T-helper 17 cell (primary cell): ENCODE measurements at places on chromosomes 13 and 19.

DNA sequence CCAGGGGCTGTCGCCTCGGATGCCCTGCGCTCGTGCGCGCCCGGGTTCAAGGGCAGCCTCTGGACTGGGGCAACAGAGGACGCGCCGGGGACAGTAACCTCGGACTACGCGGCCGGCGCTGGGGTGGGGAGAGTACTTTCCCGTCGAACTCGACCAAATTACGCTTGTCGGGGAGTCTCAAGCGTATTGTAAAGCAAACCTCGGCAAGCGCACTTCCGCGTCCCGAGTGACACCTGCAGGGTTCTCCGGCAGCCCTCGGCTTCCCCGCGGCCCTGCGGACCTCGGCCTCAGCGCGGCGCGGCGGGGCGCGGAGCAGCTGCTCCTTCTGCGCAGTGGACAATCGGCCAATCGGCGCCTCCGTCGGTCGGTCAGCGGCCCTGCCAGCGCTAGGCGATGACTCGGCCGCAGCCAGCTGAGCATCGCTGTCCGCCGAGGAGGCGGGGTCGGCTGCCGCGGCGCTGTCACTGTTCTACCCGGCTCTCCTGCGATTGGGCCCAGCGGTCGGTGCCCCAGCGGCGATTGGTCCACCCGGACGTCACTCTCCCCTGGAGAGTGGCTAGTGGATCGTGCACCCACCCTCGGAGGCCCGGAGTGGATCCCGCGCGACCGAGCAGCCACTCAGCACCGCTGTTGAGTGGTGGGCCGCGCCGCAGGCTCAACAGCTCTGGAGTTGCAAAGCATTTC lies at the start of gene SLC46A3:
SLC46A3 (minus strand) TSS at position 428 of the 684 bp plus-strand sequence. CDS start 972 bp downstream, outside the sequence.
- no peaks in the 10 kb centered on the region for H3K36me3 ChIP-seq
- peak within 1 kb of the TSS; percentile 98 for H3K4me3 ChIP-seq
- H3K27me3 ChIP-seq: peaks cover under 1% of the 10 kb centered on the region

DNA sequence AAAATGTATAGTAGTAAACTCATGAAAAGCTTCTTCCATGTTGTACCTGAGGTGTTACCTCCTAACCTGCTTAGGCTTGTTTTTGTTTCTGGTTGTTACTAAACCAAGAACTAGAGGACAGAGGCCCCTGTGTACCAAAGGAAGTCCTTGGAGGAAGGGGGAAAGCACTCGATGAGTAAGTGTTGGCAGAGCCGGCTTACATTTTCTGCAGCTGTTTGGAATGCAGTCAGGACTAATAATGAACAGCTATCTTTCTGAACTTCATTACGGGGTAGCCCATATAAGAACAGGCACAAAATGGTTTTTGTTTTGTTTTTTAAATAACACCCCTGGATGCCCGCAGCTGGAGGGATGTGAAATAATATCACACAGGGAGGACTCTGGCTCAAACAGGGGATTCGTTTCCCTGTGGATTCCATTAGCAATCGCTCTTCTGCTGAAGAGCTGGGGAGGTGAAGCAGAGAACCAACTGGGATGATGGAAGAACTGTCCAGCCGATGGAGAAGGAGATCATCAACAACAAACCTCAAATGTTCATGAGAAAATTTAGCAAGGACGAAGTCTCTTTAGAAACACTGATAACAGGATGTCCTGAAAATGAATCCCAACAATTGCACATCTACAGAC lies 214.2 kb upstream of the MAB21L1 start:
- H3K4me3 ChIP-seq: no peak overlapping the region
- H3K27ac ChIP-seq: no peak overlapping the region
- no peaks in the 10 kb centered on the region for H3K27me3 ChIP-seq
- H3K36me3 ChIP-seq: no peaks in the 10 kb centered on the region

DNA sequence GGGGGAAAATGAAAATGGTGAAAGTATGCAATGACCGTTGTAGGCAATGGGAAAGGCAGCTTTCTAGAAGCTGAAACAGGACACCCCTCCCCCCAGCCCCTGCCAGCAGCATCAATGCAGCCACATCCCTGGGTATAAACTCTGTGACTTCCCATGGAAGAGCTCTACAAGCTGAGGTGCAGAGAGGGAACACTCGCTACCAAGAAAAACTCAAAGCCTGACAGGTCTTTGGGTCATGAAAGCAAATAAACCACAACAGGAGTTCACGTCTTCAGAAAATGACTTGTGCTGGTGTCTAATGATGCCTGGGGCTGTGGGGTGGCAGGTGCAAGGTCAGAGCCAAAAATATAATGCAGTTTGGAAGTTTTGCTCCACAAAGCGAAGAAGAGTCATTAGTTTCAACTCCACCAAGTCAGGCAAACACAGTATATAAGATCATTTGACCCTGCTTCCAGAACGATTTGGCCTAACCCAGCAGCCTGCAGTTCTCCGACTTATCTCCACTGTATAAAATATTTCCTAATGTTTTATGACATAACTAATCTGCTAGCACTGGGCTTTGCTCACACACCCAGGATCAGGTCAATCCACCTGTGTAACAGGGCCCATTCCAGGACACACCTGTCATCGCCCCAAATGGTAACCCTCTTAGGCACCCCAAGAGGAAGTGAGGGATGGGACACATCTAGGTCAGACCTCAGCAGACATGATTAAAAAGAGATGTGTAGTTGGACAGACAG lies 102.1 kb downstream of the IRS2 start:
- no peak overlapping the region for H3K27ac ChIP-seq
- no peak for DNase-seq
- H3K4me3 ChIP-seq: no peak overlapping the region
- H3K4me1 ChIP-seq: peaks cover 4% of the 10 kb centered on the region

- peaks cover 47% of the 10 kb centered on the region for H3K4me1 ChIP-seq
- peak overlapping the region; percentile 99 for H3K4me3 ChIP-seq
- peaks cover 12% of the 10 kb centered on the region for H3K36me3 ChIP-seq
- DNase-seq: peak; percentile 22
Observed at GRCh38 chr13:32537580-32538142, 934 bp downstream of the N4BP2L2 start.

GRCh38 chr19:19655051-19655594 lies 8.4 kb downstream of the ATP13A1 start:
- H3K4me1 ChIP-seq: peaks cover 13% of the 10 kb centered on the region
- DNase-seq: no peak
- H3K27me3 ChIP-seq: no peaks in the 10 kb centered on the region
- H3K36me3 ChIP-seq: peaks cover 13% of the 10 kb centered on the region
- no peak overlapping the region for H3K27ac ChIP-seq
- no peak overlapping the region for H3K4me3 ChIP-seq

DNA sequence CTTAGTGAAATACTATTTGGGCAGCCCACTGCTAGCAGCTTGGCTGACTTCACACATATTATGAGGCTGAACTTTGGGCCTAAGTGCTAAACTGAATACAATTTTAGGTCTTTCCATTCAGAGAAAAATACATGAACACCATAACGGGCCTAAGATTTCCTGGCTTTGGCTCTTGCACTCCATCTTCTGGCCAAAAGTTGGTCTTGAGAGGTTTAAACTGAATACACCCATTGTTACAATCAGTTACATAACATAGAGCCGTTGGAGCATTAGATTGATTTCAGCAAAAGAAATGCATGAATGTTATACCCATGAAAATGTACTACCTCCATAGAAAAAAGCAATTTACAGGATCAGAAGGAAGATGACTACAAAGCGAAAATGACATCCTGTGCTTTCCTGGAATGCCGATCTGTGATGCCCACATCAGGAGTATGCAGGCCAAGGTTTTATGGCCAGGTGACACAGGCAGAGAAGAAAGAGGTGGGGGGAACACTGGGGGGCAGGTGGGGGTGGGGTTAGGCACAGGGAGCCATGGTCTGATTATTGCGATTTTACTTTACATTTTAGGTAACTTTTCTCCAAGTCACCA lies 11.1 kb upstream of the SHISA2 start:
- peaks cover 25% of the 10 kb centered on the region for H3K27me3 ChIP-seq
- H3K4me3 ChIP-seq: no peak overlapping the region
- no peak overlapping the region for H3K27ac ChIP-seq
- DNase-seq: no peak

DNA sequence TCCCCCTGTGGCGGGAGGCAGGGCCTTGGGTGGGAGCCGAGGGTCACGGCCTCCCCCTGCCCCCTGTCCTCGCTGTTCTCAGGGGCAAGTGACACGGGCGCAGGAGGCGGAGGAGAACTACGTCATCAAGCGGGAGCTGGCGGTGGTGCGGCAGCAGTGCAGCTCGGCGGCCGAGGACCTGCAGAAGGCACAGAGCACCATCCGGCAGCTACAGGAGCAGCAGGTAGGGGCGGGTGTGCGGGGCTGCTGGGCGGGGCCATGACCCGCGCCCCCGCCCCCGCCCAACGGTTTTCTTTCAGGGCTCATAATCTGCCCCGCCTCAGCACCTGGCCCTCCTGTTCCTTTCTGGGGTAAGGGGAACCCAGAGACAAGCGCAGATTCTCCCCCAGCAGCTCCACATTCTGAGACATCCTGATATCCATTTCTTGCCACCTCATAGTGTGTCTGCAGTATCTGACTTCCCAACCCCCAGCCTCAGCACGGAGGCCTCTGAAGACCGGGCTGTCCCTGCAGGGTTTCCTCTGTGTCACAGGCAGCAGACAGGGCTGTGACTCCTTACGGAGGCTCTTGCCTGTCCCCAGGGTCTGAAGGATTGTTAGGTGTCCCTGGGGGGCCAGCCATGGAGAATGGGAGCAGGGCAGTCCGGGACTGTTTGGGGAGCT lies 15.9 kb downstream of the PRR36 start:
- no peak overlapping the region for H3K4me3 ChIP-seq
- peaks cover 4% of the 10 kb centered on the region for H3K27me3 ChIP-seq
- H3K36me3 ChIP-seq: no peaks in the 10 kb centered on the region

- no peaks in the 10 kb centered on the region for H3K27me3 ChIP-seq
- no peak overlapping the region for H3K27ac ChIP-seq
- H3K4me3 ChIP-seq: no peak overlapping the region
- H3K36me3 ChIP-seq: no peaks in the 10 kb centered on the region
- DNase-seq: no peak
Observed at GRCh38 chr13:68927387-68928026, 1180.1 kb upstream of the ATXN8OS start.

DNA sequence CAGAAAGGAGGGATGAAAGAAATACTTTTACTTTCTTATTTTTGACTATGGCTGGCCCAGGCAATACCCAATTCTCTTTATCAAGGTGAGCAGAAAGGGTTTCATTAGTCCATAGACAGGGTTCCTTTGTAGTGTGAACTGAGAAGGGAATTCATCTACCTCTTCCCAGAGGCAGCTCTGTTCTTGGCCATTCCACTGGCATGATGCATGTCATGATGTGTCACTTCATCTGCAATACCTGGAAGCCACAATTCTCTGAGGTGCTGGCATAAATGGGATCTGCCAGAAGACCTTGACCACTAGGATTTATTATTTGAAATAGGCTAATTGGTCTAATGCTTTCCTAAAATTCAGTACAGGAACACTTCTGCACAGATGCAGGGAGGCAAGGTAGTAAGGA lies 542.8 kb downstream of the RFC3 start:
- peaks cover 2% of the 10 kb centered on the region for H3K4me1 ChIP-seq
- no peak overlapping the region for H3K27ac ChIP-seq
- no peak for DNase-seq
- no peaks in the 10 kb centered on the region for H3K36me3 ChIP-seq

DNA sequence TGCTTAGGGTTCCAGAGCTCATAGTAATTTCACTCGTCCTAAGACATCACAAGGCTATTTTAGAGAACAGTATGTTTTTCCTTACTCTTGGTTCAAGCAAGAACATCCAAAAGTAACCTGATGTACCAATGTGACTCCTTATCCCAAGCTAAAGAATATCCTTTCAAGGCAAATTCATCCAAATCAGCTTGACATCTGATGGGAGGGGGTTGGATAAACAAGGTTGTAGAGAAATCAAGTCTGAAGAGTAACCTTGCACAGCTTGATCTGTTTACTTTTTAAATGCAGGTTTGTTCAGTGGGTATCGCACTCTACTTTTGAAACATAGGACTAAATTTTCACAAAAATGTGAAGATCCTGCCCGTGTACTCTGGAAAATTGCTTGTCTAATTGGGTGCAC lies 201.2 kb downstream of the GGACT start:
- peaks cover 3% of the 10 kb centered on the region for H3K36me3 ChIP-seq
- no peaks in the 10 kb centered on the region for H3K4me1 ChIP-seq
- no peak overlapping the region for H3K4me3 ChIP-seq
- no peak overlapping the region for H3K27ac ChIP-seq
- no peak for DNase-seq
- no peaks in the 10 kb centered on the region for H3K27me3 ChIP-seq

DNA sequence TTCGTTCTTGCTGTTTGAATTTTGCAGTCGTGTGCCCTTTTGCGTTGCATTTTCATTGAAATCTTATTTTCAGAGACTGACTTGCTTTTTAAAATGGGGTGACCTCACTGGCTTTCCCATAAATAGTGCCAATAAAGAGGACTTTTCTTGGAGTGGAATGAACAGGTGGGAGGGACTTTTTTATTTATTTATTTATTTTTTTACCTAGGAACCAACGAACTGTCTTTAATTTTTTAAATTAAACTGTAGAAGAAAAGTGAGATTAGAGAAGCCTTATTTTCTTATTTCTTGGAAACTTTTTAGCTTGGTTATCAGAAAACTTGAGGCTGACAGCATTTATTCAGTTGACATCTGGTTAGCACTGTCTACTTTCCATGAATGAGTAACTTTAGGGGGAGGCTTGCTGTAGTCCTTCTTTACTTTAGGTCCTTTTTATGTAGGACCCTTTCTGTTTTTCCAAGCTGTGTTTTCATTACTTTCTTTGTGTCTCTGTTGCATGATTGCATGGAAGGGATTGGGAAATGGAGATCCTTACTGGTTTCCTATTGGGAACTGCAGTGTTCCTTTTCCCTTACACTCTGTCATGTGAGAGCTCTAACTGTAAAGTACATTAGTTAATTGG lies 1.7 kb downstream of the SLAIN1 start:
- H3K4me3 ChIP-seq: peak overlapping the region; percentile 100
- H3K27ac ChIP-seq: peak overlapping the region; percentile 97
- H3K27me3 ChIP-seq: no peaks in the 10 kb centered on the region
- H3K36me3 ChIP-seq: peaks cover 4% of the 10 kb centered on the region
- DNase-seq: no peak
- peaks cover 39% of the 10 kb centered on the region for H3K4me1 ChIP-seq

DNA sequence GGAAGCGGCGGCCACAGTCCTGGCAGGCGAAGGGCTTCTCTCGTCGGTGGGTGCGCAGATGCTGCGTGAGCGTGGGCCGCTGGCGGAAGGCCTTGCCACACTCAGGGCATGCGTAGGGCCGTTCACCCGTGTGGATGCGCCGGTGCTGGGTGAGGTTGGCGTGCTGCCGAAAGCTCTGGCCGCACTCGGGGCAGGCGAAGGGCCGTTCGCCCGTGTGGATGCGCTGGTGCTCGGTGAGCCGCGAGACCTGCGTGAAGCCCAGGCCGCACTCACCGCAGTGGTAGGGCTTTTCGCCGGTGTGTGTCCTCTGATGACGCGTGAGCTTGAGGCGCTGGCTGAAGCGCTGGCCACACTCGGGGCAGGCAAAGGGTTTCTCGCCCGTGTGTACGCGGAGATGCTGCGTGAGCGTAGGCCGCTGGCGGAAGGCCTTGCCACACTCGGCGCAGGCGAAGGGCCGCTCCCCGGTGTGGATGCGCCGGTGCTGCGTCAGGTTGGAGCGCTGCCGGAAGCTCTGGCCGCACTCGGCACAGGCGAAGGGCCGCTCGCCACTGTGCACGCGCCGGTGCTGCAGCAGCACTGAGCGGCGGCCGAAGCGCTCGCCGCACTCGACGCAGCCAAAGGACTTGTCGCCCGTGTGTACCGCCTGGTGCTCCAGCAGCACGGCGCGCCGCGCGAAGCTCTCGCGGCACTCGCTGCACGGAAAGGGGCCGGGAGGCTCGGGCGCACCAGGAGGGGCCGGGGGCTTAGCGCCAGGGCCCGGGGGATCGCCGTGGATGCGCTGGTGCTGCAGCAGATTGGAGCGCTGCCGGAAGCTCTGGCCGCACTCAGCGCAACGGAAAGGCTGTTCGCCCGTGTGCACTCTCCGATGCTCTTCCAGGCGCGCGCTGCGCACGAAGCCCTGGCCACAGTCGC lies 4.0 kb upstream of the UBE2M start:
- no peak for DNase-seq
- peak overlapping the region; percentile 94 for H3K4me3 ChIP-seq
- peak overlapping the region; percentile 54 for H3K27ac ChIP-seq
- no peaks in the 10 kb centered on the region for H3K27me3 ChIP-seq
